ENCODE measurements at places on chromosomes 4 and X.

GRCh38 chrX:134981910-134982309 is 8.9 kb upstream of the SMIM10 start:
- DNase-seq, result no peak

DNA sequence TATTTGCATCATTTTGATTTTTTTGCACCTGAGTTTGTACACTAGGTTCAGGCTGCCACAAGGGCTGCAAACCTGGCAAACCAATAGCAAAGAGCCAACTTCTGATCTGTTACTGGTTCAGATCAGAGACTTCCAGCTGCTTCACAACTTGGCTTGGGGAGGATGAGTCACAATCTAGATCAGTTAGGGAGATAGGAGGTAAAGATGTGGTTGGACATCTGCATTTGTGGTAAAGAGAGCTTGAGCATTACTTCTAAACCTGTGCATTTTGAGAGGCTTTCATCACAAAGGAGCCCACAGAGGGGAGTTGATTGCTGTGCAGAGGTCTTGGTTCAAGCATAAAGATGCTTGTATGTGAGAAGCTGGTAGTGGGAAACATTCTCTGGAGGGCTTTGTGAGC is 34.5 kb downstream of the LINC00632 start:
- DNase-seq, result no peak

DNA sequence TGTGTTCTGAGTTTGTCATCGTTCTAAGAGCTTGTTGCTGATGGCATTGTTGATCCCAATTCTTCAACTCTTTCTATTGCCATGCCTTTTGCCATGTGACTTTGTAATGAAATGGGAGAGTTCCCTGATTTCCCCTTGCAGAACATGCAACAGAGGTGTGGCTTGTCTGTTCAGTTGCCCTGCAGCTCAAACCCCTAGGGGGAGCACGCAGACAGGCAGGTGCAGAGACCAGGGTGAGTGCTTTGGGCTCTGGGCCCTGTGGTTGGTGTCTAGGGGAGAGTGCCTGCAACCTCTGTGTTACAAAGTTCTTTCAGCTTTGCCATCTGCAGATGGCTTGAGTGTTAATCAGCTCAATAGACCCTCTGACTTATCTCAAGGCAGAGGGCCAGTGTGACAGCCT is 332.7 kb downstream of the MID1IP1 start:
- no peak for DNase-seq

DNA sequence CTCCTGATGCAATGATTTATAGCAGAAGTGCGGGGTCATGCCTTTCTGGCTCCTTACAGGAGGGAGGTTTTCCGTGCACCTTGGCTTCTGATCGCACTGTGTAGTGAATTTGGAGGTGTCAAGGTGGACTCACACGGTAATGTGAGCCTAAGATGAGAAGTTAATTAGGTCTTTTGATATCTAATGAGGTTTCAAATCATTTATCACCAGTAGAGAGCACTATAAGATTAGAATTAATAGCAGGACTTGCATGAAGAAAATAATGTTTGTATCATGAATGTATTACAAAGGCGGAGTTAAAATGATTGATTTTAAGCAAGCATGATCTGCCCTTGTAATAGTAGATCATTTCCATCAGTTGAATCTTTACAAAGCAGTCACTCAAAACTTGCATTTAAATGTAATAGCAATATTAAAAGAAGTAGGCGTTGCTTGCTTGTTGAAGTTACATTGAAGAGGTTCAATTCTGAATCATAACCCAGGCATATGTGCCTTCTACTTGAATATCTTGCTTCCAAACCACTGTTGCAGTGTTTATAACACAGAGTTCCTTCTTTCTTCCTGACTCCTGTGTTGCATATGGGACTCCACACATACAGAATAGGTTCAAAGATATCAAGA is 152.1 kb downstream of the FMR1NB start:
- DNase-seq, result no peak

DNA sequence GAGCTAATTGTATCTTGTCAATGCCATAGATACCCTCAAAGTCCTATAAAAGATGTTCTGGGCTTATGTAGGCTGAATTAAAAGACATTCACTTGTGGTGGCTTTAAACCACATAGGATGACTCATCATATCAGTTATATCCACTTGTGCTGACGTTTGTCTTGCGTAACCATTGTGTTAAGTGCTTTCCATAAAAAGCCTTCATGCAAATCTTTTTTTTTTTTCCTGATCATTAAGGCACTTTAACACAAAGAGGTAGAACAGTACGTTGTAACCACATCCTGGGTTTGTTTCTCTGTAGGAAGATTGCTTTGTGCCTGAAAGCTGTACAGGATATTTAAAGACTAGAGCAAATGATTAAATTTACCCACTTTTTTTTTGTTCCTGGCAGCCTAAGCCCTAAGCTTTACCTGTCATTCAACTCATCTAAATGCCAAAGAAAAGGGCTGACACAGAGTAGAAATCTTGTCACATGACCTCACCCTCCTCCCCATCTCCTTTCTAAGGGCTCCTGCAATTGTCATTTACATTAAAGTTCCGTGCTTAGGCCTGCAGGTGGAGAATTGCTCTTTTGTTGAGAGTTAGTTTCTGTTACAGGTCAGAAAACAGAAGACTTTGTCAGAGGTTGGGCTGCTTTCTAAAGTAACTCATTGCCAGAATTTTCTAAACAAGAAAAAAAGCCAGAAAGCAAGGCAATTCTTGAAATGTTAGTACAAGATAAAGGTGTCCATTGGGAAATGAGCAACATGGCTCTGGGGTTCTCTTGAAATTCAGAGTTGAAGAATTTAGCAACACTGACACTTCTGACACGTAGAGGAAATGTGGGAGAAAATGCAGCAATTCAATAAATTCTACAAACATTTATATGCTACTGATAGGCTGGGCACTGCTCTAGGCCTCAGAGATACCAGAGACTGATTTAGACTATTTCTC is 555.6 kb downstream of the PPARGC1A start:
- no peak for DNase-seq

DNA sequence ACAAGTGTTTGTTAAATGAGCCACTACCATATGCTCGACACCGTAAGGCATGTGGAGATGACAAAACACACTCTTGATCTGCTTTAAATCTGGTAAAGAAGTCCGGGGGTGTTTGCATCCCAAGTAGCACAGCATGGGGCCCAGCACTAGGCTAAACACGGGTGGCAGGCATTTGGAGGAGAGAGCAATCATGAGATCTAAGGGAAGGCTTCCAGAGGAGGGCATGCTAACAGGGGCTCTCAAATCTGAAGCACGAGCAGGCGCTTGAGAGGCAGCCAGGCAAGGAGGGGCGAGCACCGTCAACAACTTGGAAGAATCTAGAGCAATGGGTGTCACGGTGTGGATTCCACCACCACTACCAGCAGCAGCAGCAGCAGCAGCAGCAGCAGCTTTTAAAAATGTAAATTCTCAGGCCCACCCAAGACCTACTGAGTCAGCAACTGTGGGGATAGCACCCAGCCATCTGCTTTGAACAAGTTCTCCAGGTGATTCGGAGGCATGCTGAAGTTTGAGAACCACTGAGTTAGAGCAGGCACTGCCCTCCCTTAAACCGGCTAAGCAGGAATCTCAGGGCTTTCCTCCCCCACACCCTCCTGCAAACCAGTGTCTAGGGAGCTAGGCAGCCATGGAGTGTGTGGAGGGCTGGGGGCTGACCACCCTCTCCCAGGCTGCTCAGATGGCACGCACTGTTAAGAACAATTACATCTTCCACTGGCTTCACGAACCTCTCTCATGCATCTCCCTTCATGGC is 70.2 kb upstream of the MAP3K15 start:
- DNase-seq, result no peak

DNA sequence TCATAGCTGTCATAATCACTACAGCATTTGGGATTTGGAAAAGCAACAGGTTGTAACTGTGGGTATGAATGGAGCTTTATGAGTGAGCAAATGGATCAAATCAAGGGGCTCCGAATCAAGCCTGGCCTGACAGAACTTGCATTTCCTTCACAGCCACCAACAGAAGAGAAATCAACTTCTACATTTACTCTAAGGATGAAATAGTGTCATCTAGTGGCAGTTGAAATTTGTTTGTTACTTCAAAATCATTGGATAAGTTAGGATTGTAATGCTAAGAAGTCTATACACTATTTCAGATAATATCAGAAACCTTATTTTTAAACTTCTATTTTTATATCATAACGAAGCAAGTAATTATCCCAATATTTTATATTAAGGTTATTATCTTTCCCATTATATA is 10.7 kb upstream of the WDR17 start:
- no peak for DNase-seq

DNA sequence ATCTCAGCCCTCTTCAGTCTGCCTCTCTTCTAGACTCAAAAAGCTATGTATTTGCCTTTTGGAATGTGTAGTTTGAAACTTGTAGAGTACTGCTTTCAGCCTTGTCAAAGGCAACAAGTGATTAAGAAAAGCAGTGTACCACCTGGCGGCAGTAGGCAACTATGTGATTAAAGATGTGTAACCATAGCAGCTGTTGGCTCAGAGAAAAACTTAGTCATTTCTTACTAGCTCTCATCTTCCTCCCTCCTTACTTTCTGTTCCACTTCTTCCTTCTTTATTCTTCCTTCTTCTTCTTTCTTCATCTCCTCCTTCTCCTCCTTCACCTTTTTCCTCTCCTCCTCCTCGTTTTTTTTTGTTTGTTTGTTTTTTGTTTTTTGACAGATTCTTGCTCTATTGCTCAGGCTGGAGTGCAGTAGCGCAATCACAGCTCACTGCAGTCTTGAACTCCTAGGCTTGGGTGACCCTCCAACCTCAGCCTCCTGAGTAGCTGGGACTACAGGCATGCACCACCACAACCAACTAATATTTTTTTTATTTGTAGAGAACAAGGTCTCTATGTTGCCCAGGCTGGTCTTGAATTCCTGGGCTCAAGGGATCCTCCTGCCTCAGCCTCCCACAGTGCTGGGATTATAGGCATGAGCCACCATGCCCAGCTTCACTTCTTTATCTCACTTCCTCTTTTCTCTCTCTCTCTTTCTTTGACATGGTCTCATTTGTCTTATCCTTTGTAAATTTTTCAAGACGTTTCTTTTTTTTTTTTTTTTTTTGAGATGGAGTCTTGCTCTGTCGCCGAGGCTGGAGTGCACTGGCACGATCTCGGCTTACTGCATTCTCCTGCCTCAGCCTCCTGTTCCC is 32.6 kb downstream of the ABHD18 start:
- no peak for DNase-seq

DNA sequence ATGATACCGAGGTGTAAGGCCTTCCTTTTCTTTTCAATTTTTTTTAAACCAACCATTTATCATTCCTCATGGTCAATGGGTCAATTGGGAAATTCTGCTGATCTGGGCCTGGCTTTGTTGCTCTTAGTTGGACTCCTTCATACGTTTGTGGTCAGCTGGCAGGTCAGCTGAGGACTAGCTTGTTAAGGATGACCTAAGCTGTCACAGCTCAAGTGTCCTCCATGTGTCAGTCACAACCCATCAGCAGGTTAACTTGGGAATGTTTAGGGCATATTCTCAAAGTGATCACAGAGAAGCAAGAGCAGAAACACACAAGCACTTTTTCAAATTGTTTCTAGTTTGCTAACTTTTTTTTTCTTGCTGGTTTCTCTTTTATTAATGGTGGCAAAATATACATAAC is 117.4 kb upstream of the MAB21L2 start:
- no peak for DNase-seq
